ENCODE measurements at places on chromosomes 11 and 22.
A peak's percentile ranks its signal among the peaks of the same experiment; 100 is the strongest.

- DNase-seq: peak; percentile 94
Measured at GRCh38 chr22:29387921-29388758, at the start of gene AP1B1. Gene AP1B1, minus strand, starts transcription at chr22:29388570. Its CDS starts 21,327 bp downstream, at chr22:29367243.

DNA sequence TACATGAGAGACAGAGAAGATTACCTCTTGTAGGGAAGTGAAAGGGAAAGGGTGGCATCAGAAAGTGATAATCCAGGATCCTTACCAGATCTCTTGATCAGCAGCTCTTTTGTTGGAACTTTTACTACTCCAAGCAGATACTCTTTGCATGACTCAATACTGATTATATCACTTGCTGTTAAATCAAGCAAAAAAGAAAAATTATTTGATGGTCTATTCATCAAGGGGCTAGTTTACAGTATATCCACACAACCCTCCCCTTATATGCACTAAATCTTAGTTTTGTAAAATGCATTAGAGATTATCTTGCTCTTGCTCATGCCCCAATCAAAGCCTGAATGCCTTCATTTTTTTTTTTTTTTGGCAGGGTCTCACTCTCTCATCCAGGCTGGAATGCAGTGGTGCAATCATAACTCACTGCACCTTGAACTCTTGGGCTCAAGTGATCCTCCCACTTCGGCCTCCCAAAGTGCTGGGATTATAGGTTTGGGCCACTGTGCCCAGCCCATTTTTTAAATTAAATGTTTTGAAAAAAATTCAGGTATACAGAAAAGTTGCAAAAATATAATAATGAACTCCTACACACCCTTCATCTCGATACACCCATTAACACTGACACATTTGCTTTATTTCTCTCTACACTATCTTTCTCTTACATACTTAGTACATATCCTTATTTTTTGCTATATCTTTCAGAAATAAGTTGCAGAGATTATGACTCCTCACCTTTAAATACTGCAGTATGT, 76.1 kb upstream of the UCP3 start:
- DNase-seq: no peak

DNA sequence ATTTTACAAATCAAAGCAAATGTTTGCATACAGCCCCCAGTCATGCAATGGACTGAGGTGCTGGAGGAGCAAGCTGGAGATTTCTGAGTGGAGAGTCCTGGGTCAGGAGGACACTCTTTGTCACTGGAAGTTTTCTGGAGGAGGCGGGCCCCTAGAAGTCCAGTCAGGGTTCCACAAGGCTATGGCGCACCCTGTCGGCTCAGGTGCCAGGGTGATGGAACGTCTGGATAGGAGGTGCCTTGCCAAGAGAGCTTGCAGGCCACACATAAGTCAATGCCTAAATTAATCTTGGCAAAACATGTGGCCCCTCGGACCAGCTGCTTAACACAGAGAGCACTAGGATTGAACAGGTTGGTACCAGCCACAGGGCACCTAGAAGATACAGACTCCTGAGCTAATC, 174.7 kb upstream of the CADM1 start:
- DNase-seq: no peak

DNA sequence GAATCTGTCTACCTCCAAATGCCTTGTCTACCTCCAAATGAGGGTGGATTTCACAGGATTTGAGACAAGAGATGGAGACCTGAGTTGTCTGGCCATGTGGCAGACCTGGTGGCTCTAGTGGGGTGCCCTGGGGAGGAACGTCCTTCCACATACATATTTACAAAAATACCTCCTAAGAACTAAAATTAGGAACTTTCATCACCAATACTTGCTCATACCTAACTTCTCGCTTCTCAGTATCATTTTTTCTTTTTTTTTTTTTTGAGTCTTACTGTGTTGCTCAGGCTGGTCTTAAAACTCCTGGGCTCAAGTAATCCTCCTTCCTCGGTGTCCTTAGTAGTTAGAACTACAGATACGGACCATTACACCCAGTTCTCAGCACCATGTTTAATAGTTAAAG, 117.9 kb downstream of the MED15 start:
- DNase-seq: no peak

Measured in activated CD8-positive, alpha-beta memory T cell treated with anti-CD3 and anti-CD28 coated beads, Interleukin-2, amount 50 U/mL, for 4 hours (primary cell).